ENCODE measurements at places on chromosomes 2 and 18.

- H3K4me1 ChIP-seq, result no peaks in the 10 kb centered on the region
- H3K36me3 ChIP-seq, result no peaks in the 10 kb centered on the region
- H3K27me3 ChIP-seq, result peaks cover 22% of the 10 kb centered on the region
- H3K27ac ChIP-seq, result no peak overlapping the region
- H3K4me3 ChIP-seq, result no peak overlapping the region
Measured at GRCh38 chr2:2703172-2703571, 372.1 kb upstream of the MYT1L start.

DNA sequence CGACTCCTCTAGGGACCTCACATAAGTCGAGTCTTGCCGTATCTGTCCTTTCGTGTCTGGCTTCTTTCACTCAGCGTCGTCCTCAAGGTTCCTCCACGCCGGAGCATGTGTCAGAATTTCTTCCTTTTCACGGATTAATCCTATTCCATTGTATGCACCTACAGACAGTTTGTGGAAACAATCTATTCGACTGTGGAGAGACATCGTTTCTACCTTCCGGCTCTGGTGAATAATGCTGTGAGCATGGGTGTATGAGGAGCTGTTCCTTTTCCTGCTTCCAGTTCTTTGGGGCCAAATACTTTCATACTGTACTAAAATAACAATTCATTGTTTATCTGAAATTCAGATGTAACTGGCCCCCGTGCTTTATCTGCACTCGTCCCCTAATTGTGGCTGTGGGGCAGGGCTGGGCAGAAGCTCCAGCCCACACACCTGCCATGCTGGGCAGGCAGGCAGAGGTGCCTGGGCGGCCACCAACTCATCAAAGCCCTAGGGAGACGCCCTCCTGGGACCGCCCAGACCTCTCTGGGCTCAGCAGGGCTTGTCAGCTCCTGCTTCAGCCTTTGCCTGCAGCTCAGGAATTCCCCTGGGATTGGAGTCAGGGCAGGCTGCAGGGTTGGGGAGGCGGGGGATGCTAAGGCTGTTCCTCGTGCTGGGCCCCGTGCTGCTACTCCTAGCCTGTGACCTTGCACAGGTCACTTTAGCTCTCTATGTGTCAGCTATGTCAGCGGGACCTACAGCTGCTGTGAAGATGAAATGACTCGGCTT, 14.5 kb downstream of the GPC1 start:
- H3K36me3 ChIP-seq, result no peaks in the 10 kb centered on the region
- peak overlapping the region; percentile 40 for H3K4me3 ChIP-seq
- peaks cover 18% of the 10 kb centered on the region for H3K27me3 ChIP-seq
- H3K27ac ChIP-seq, result no peak overlapping the region
- DNase-seq, result no peak

DNA sequence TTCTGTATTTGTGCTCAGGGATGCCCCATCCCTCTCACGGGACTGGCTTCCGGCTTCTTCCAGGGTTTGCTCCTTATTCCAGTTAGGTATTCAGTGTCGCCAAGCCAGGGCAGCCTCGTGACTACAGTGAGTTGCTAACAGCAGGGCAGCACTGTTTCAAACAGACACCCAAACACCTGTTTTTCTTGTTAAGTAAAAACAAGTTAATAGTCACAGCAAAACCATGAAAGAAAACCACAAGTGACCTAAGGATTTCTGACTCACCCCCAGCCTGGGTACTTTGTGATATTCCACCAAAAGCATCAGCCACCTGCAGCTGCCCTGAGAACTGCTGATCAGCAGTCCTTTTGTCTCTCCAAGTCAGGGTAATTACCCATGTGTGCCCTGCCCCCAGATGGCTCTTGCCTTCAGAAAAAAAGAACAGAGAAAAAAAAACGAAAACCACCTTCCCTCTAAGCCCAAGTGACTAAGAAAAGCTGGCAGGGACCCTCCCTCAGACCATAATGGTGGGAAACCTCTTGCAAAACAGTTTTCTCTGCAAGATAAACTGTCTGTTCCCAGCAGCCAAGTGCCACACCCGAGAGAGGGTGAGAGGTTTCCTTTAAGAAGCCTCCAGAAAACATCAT, 178.2 kb downstream of the ANAPC1 start:
- DNase-seq, result no peak
- no peaks in the 10 kb centered on the region for H3K36me3 ChIP-seq
- H3K27me3 ChIP-seq, result no peaks in the 10 kb centered on the region
- H3K4me1 ChIP-seq, result peaks cover 12% of the 10 kb centered on the region

GRCh38 chr2:57399057-57399456, 647.5 kb upstream of the VRK2 start:
- no peaks in the 10 kb centered on the region for H3K4me1 ChIP-seq
- no peak overlapping the region for H3K4me3 ChIP-seq
- no peak overlapping the region for H3K27ac ChIP-seq
- DNase-seq, result no peak
- H3K27me3 ChIP-seq, result no peaks in the 10 kb centered on the region

DNA sequence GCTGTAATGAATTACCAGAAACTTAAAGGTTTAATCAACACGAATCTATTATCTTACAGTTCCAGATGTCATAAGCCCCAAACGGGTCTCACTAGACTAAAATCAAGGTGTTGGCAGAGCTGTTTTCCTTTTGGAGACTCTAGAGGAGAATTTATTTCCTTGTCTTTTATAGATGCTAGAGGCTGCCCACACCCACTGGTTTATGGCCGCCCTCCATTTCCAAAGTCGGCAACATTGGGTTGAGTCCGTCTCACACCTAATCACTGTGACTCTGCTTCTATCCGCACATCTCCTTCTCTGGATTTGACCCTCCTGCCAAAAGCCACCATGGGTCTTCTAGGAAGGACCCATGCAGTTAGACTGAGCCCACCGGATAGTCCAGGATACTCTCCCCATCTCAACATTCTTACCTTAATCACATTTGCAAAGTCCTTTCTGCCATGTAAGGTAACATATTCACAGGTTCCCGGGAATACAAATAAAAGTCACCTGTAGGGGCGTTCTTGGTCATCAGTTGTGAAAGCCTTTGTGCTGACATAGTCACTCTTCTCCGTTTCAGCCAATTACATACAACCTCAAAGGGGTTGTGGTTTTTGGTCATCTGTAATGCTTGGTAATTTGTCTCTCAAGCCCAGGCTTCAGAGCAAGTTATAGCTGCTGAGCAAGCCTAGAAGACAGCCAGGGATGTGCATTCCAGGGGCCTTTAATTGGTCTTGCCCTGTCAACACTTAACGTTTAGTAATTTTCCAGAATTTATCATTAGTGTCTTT, 179.4 kb downstream of the ANTXR1 start:
- H3K4me1 ChIP-seq, result peaks cover 17% of the 10 kb centered on the region
- DNase-seq, result no peak
- peaks cover 62% of the 10 kb centered on the region for H3K36me3 ChIP-seq
- no peak overlapping the region for H3K4me3 ChIP-seq
- no peak overlapping the region for H3K27ac ChIP-seq

DNA sequence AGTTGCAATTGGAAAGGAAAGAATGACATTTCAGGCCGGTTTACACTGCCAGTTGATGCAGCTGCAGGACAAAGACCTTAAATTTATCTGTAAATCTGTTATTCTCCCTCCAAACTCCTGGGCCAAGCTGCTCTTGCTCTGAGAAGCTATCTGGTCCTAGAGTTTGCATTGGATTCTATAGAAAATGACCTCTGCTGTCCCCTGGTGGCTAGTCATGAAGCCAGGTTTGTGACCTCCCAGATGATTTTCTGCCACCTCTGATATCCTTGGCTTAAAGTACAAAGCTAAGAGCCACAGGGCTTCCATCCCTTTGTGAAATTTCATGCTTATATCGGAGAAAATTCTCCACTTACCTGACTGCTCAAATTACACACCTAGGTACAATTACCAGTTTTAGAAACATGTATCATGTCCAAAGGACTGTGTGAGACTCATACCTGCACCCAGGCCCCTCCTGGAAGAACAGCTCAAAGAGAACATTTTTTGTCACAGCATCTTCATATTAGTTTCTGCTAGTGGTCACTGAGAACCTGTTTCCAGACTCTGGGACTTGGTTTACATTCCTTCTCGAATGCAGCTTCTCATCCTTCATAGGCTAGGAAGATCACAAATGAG, 28.9 kb upstream of the IER3IP1 start:
- no peaks in the 10 kb centered on the region for H3K4me1 ChIP-seq
- peaks cover 40% of the 10 kb centered on the region for H3K27me3 ChIP-seq
- no peak overlapping the region for H3K4me3 ChIP-seq
- no peak overlapping the region for H3K27ac ChIP-seq

DNA sequence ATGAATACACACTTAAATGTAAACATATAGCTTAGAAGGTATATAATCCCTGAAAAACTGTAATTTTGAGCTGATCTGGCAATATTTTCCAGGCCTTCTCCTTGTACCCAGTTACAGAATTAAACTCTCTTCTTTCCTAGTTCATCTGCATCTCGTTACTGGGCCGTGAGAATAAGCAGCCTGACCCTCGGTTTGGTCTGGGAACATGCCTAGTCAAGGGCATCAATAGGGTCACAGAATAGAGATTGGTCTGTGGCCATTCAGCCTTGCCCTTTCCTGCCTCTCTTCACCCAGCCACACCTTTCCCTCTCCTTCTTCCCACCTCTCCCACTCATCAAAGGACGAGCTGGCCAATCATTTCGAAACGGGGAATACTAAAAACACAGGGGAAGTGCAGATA, 27.3 kb downstream of the SULT1C2 start:
- H3K4me1 ChIP-seq, result peaks cover 35% of the 10 kb centered on the region
- peaks cover 39% of the 10 kb centered on the region for H3K27me3 ChIP-seq
- H3K4me3 ChIP-seq, result no peak overlapping the region
- DNase-seq, result no peak
- peak overlapping the region; percentile 9 for H3K27ac ChIP-seq
- peaks cover 1% of the 10 kb centered on the region for H3K36me3 ChIP-seq
